ENCODE measurements at places on chromosomes 7 and 10.

GRCh38 chr10:19290770-19291169, 242.2 kb downstream of the MALRD1 start:
- DNase-seq = no peak

DNA sequence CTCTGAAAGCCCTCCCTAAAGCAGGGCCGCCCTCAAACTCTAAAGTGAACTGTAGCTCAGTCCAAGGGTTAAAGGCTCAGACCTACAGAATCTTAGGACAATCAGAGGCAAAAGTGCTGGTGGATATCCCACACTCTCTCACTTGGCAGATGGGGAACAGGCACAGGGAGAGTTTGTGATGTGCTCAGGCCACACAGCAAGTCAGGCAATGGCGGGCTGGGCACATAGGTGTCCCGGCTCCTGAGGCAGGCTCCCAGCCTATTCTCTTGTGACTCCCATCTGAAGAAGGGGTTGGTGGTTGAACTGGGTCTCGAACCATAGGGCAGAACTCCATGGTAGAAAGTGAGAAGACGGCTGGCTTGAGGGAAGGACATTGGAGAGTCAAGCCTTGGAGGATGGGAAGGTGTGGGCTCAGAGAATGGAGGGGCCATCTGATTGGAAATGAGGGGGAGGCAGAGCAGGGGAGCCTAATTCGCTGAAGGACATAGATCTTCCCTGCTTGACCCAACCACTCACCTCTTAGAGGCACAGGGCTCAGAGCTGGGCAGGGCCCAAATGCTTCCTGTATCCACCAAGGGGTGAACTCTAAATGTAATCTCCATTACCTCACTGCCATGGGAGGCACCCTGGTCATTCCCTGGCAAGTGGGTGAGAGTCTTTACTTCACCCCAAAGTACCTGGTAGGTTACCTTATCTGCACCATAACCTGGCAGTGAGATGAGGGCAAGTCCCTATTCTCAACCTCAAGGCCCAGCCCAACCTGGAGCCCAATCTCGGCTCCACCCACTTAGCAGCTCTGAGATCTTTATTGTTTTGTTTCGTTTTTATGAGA, 4.9 kb upstream of the ZMIZ1 start:
- DNase-seq = no peak

- DNase-seq = peak; percentile 61
Observed at GRCh38 chr7:21639206-21639868, 96.5 kb downstream of the DNAH11 start.

DNA sequence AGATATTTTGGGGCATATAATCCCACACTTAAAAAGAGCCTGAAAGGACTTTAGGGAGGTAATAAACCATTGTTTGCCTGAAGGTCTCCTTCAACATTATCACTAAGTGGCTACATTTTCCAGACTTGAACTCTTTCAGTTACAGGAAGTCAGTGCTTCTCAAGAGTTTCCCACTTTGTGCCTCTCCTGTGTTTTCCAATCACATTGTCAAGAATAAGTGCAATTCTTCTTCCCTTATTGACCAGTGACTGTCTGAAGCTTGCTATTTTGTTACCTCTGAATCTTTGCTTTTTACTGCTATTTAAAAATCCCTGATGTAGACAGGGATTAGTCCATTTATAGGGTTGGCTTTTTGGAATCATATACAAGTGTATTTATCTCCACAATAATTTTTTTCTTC, 346.7 kb upstream of the ANKRD30A start:
- no peak for DNase-seq

DNA sequence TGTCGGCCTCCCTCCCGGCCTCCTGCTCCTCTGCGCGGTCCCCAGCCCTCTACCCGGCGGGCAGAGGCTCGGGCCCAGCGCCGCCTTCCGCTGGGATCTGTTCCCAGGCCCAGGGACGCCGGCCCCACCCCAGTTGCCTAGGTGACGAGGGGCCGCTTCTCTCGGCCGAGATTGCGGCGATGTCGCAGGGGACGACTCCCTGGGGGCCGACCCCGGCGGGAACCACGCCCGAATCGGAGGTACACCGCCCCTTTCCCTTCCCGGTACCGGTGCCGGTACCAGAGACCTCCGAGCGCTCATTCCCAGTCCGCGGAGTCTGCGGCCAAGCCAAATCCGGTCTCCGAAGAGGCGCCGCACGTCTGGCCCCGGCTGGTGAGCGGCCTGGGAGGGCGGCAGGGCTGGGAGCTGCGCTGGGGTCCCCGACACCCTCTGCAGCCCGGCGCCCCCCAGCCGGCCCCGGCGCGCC, at the start of gene CABCOCO1:
CABCOCO1 (plus strand) TSS at position 136 of the 466 bp plus-strand sequence; CDS start at position 180, 44 bp downstream.
- peak; percentile 56 for DNase-seq
